Cortex of kidney (tissue), 1 donor: ENCODE measurements at places on chromosomes 5 and 9.

DNA sequence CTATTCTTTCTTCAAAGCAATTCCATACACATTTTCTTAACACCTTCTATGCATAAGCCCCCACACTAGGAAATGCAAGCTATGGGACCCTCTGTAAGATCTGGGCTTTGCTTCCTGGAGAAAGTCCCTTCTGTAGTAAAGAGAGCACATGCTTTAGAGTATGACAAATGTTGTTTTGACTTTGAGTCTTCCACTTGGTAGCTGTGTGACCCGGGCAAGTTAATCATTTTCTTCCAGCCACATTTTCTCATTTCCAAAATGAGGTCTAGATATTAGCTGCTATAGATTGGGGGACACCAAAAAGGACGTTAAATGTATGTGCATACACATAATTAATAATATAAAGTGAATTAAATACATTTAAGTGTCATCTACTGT, 334.0 kb downstream of the NFIB start:
- DNase-seq, result no peak

GRCh38 chr9:96417661-96418082, 498 bp downstream of the ZNF367 start:
- no peak for DNase-seq

- no peak for DNase-seq
Observed at GRCh38 chr9:123866497-123866896, 63.4 kb downstream of the DENND1A start.

DNA sequence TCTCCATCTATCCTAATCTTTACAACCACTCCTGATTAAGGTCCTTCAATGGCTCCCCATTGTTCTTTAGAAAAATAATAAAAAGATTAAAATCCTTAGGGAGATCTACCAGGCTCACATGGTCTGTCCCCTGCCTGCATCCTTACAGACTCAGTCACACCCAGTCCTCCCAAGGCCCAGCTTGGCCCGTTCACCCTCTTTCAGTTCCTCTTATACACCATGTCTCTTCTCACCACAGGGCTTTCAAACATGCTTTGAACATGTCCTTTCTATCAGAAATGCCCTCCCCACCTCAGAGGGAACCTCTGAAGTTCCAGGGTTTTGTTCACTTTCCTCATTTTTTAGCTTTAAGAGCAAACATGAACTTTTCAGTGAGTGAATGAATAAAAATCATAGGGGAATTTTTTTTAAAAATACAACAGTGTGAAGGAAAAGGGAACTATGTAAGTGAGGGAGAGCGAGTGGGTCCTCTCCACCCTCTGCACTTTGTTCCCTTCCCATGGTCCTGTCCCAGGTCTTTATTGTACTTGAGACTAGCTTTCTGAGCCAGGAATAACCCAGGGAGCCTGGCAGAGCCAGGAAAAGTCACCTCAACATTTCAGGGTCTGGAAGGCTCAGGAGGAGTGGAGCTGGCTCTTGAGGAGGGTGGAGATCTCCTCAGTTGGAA, 55.3 kb downstream of the TRPC7 start:
- no peak for DNase-seq

- DNase-seq, result no peak
Observed at GRCh38 chr5:171714851-171715250, 70.8 kb upstream of the SMIM23 start.

DNA sequence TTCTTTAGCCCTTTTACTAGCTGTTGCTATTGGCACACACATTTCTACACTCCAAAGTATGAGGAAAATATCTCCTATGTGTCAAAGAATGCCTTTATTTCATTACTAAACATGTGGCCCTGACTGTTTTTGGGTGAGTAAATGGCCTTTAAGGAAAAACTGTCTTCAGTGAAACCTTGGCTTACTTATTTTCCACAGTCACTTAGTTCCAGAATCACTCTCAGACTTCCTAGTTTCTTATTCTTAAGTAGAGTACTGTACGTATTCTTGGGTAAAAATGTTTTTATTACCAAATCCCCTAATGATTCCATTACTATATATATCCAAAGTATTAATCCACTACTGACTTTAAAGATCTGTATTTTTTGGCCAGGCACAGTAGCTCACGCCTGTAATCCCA, 27.5 kb downstream of the ERP44 start:
- no peak for DNase-seq

DNA sequence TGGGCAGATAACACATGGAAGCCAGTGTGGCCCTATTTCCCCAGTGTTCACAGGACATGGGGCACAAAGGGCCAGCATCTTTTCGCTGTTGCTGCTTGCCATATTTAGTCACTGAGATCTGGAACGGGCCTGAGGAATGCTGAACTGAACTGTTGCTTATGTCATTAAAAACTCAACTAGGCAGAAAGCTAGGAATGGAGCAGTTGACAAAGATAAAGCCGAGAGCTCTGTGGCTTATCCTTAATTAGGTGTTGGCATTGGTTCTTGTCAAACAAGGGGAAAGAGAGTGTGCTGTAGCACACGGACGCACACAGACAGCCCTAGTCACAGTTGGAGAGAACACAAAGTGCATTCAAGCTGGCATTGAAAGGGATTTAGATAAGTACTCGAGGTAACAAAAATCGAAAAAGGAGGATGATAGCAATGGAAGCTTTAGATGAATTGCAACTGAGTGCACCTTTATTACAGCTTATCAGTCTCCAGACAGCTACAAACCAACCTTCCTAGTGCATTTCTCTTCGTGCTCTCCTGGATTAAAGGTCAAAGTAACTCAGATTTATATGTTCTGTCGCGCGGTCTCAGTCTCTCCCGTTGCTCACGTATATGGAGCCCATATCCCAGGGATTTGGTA, 450.2 kb upstream of the ZNF608 start:
- DNase-seq, result no peak

DNA sequence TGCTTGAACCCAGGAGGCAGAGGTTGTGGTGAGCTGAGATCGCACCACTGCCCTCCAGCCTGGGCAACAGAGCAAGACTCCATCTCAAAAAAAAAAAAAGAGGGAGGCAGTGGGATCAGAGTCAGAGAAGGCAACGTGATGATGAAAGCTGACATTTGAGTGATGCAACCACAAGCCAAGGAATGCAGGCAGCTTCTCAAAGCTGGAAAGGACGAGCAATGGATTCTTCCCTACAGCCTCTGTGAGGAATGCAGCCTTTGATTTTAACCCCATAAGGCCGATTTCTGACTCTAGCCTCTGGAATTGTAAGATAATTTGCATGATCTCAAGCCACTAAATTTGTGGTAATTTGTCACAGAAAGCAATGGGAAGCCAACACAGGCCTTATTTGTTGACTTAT, 9.8 kb downstream of the TGFBI start:
- no peak for DNase-seq

DNA sequence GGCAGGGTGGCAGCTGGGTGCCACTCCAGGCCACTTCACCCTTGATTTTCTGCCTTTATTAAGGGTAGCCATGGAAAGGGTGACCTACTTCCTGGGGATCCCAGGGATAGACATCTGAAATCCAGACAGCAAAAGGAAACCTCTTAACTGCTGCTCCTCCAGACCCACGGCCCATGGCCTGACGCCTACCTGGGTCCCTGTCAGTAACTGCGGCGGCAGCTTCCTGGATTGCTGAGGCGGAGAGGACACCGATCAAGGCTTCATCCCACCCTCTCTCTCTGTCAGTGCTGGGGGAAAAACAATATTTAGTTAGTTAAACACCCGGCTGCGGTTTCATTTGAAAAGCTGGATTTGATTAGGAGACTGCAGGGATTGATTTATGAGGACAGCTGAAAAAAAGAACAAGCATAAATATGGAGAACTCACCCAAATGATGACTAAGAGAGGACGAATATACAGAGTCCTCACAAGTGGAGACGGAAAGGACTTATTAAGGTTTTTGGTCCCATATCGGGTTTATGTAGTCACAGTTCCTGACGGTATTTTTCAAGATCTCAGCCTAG, 158.7 kb upstream of the KLF4 start:
- DNase-seq, result no peak

DNA sequence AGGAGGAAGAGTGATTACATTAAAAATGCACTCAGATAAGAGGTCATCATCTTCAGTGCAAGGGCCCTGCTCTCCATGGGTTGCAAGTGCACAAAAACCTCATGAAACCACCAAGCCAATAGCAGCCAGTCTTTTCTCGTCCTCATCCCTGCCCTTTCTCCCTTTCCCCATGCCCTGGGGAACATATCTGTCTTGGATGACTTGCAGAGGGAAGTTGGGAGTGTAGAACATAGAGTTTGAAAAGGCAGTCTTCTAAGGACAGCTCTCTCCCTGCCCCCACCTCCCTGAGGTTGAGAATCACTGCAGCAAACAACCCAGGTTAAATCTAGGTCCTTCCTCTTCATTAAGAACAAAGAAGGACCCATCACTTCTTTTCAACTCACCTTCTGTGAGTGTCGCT, 22.0 kb downstream of the DDX31 start:
- no peak for DNase-seq
